ENCODE measurements at places on chromosomes 5 and 9. TPM values are rescaled to one million over a fixed set of nuclear protein-coding genes. Genes with fewer than 3 reads are reported as not detected.

The FOXD4L5 gene
- total RNA-seq = 0.17 TPM

The LMNB1 gene
- total RNA-seq = 9.6 TPM

The ZNF658 gene
- 6.7 TPM for total RNA-seq

The TUT7 gene
- 39.7 TPM for total RNA-seq

The ARL10 gene
- total RNA-seq = 20.2 TPM

The ITK gene
- total RNA-seq = not detected

The NDST1 gene
- total RNA-seq = 86.0 TPM

The TARS1 gene
- 257 TPM for total RNA-seq

The EFNA5 gene
- total RNA-seq = 107 TPM

The FPGS gene
- total RNA-seq = 75.2 TPM

The HSPB3 gene
- total RNA-seq = not detected

The ECSCR gene
- total RNA-seq = 0.40 TPM

The ORM2 gene
- total RNA-seq = not detected

The ANKRD31 gene
- total RNA-seq = 0.25 TPM

The CYSRT1 gene
- total RNA-seq = 0.87 TPM

The UBE2B gene
- total RNA-seq = 33.2 TPM

GRCh38 chr5:90528601-90529193 lies 687 bp downstream of the LYSMD3 start:
- DNase-seq = peak; percentile 19

GRCh38 chr5:166281433-166281832 lies 2010.0 kb upstream of the WWC1 start:
- no peak for DNase-seq

GRCh38 chr9:17487467-17487866 lies 91.4 kb upstream of the SH3GL2 start:
- no peak for DNase-seq

- DNase-seq = no peak
Measured at GRCh38 chr5:32500181-32500580, 55.6 kb upstream of the ZFR start.

GRCh38 chr5:52605317-52606313 lies 182.1 kb upstream of the ITGA1 start:
- DNase-seq = no peak

DNA sequence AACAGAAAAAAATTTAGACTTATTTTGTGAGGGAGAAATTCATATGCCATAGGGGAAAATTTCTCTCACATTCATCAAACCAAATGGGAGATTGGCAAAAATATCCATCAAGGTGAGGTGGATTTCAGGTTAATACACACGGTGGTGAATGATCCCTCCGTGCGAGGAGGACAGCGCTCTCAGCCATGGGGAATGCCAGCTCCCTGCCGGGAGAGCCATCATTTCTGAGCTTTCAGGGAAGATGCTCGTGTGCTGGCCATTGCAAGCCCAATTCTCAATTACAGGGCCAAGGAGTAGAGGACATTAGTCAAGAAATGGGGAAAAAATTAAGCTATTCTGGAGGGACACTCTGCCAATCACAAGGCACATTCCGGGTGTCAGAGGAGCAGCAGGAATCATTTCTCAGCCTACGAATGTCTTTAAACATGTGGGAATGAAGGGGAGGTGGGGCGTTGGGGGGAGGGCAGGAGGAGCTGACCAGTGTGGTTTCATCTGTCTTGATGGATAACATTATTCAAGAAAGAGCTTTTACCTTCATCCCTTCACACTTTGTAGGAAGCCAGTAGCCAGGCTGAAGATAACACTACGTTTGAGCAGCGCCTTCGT lies 165.5 kb downstream of the DAB2IP start:
- no peak for DNase-seq

DNA sequence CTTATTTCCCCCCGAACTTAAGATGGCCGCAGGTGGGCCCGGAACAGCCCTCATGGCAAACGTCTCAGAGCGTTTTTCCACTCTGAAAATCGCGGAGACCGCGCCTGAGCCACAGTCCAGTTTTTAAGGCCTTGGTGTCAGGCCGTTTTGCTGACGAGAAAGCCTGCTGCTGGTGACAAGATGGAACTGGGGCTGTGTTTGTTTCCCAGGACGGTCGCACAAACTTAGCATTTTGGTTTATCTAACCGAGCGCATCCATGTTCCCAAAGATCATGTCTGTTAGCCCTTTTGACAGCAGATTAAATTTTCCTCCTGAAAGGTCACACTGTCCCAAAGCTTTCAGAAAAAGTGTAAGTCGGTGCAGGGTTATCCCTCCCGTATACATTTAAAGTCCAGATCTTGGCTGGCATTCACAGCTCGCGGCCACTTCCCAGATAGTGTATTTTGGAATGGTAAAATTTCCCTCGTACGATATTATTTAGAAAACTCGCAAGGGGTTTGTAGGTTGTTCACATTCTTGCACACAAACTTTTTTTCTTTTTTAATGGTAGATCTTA lies 812 bp downstream of the SREK1 start:
- DNase-seq = no peak

DNA sequence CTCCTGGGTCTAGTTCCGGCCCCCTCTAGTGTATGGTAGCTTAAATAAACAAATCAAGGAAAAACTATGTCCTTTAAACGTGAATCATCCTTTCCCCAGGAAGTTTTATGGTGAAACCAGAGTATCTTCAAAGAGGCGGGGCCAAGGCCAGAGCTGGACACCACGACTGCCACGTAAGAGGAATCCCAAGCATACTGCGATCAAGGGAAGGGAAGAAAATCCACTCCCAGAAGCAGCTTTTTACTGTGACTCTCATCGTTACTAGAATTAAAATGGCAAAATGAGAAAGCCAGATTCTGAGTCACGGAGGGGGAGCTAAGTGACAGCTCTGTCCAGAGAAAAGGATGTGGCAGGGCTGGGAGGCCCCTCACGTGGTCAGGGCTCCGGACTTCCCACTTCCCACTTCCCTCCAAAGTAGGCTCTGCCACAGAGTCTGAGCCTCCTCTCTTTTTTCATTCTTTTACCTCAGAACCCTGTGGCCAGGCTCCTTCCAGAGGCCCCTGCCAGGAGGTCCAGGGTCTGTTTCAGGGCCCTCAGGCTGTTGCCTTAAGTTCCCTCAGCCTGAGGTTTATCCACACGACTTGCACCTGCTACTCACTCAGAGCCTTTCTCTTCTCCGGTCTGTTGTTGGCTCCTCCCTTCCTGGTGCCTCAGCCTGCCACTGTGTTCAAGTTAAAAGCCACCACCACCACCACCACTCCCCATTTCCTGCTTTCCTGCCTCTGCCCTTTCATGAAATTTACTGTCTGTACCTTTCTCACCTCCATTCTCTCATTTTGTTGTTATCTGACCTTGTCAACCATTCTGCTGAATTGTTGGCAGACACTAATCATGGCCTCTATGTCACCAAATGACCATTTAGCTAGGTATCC lies 1.4 kb upstream of the GLRX start:
- peak; percentile 91 for DNase-seq

DNA sequence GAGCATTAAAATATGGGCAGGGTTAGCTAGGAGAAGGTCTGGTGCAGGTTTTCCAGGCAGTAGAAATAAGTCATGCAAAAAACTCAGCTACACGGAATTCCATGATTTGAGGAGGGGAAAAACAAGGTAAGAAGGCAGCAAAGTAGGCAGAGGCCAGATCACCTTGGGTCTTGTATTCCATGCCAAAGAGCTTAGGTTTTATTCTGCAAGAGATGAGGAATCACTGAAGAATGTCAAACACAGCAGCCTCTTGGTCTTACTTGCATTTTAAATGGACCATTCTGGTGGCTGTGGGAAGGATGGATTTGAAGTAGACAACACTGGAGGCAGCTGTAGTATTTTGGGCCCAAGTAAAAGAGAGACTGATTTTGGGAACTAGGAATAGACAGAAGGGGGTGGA lies 8.6 kb downstream of the TRPM3 start:
- peak; percentile 2 for DNase-seq

DNA sequence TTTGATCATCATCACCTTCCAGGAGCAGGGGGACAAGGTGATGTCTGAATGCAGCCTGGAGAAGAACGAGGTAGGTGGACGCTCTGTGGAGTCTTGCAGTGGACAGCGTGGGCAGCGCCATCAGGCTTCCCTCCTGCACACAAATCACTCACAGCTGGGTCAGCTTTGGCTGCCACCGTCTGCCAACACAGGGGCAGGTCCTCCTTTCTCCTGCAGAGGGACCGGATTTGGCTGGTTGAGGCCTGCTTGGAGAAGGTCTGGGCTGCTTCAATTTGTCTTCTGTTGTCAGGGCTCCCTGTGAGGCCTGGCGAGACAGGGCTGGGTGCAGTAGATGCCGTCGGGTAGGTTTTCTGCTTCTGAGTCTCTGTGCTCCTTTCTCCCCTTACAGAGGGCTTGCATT lies 180.6 kb downstream of the CACNA1B start:
- no peak for DNase-seq

DNA sequence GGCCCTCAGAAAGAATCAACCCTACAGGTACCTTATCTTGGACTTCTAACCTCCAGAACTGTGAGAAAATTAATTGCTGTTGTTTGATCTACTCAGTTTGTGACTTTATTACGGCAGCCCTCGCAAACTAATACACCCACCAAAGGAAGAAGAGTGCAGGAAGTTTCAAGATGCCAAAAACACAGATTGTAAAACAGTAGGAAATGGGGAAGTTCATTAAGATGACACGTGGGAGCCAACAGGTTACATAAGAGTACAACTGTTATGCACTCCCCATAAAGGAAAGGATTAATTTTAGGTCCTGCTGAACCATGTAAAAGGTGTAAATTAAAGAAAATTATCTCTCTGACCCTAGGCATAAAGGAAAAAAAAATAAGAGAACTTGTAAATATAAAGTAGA lies 294.3 kb downstream of the EPB41L4A start:
- no peak for DNase-seq

GRCh38 chr9:18606846-18607245 lies 132.9 kb downstream of the ADAMTSL1 start:
- DNase-seq = no peak

DNA sequence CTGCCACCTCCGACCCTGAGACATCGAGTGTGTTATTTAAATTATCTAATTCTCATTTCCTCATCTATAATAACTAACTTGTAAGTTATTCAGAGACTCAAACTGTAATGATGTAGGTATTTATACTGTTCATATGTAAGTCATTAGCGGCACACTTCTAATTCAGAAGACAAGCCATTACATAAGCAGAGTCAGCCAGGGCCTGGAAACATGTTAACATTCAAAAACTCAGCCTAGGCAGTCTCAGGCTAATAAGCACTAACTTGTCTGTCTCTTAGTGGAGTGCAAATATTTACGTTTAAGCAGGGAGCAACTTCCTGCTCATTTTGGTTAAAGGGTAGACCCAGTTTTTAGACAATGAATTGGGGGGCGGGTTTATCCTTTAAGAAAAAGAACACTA lies 598.4 kb downstream of the ACTL7B start:
- no peak for DNase-seq

- DNase-seq = no peak
Measured at GRCh38 chr5:107813559-107813958, 142.8 kb upstream of the EFNA5 start.

- DNase-seq = no peak
Measured at GRCh38 chr9:108802967-108803366, 52.8 kb downstream of the ACTL7B start.

- peak; percentile 48 for DNase-seq
Measured at GRCh38 chr9:116074658-116075057, 78.9 kb upstream of the PAPPA start.

DNA sequence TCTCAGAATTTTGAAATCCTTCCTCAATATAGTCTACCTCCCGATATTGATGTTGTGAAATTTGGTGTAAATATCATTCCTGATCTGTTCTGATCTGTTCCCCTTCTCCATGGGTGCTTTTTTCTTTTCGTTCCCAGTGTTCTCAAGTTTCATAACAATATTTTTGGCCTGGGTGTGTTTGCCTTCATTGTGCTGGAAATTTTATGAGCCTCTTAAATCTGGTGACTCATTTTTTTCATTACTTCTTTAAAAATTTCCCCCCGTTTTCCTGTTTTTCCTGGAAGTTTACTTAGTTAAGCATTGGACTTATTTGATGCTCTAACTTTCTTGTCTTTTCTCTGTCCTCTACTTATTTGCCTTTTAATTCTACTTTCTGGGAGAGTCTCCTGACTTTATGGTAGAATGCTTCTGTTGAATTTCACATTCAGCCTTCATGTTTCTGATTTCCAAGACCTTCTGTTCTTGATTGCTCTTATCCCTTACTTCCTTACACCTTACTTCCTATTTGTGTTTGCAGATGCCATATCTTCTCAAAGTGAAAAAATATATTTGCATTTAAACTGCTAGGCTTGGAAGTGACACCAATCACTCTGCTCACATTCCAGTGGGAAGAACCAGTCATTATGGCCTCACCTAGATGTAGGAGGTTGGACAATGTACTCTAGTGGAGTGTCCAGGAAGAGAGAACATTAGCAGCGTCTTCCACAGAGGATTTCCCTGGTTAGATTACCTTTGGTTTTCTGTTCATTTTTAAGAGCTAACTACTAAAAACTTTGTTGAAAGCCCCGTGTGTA lies 441.9 kb downstream of the ARHGEF28 start:
- no peak for DNase-seq

DNA sequence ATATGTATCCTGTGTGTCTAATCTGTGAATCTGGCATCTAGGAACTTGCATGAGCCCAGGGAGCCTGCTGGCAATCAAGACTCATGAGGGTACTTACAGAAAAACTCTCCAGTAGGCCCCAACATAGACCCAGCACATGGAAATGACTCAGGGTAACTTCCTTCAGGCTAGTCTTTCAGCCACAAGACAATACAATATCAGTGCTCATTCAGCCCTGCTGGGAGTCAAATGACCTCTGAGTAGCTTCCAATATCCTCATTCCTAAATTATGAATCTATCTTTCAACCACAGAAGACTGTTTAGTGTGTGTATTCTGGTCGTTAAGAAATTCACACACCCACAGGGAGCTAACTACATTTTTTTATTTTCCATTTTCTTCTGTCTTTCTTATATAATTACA lies 1273.0 kb downstream of the EFNA5 start:
- DNase-seq = peak; percentile 86

GRCh38 chr5:113632996-113633395 lies 119.5 kb downstream of the YTHDC2 start:
- no peak for DNase-seq

- no peak for DNase-seq
Measured at GRCh38 chr5:137313526-137314175, 185.5 kb downstream of the SPOCK1 start.

- peak; percentile 65 for DNase-seq
Measured at GRCh38 chr9:114278881-114279570, 43.9 kb upstream of the ORM1 start.

DNA sequence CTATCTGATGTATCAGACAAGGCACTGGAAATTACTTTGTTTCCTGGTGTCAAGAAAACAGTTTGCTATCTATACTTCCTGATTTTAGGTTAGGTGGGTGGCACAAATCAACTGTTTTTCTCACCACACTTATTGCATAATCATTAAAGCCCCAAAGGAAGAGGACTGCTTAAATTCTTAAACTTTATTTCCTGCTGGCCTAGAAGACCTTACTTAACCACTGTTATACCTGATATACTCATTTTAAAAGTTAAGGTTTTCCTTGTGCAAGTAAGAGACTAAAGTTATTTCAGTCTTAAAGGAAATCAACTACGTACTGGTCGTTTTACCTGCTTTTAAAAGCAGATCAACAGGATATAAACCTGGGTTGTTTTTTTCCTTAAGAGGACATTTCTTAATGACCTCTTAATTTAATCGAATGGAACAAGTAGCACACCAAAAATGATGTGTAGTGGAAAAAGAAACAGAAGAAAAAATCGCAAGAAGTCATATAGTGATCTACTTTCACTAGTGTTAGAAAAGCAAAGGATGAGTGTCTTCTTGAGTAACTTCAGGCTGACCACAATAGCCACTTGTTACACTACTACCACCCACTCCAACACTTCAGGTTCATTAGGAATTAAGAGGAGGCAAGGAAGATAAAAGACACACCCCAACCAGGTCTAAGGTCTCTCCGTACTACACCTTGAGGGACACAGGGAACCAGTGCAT lies 974 bp downstream of the CLINT1 start:
- peak; percentile 71 for DNase-seq

- DNase-seq = no peak
Measured at GRCh38 chr9:111955048-111955447, 58.4 kb downstream of the UGCG start.

Measured in renal cortical epithelial cell (primary cell).